Cardiac septum (tissue), 1 donor: ENCODE measurements at places on chromosomes 7 and 10.
A peak's percentile ranks its signal among the peaks of the same experiment; 100 is the strongest.

DNA sequence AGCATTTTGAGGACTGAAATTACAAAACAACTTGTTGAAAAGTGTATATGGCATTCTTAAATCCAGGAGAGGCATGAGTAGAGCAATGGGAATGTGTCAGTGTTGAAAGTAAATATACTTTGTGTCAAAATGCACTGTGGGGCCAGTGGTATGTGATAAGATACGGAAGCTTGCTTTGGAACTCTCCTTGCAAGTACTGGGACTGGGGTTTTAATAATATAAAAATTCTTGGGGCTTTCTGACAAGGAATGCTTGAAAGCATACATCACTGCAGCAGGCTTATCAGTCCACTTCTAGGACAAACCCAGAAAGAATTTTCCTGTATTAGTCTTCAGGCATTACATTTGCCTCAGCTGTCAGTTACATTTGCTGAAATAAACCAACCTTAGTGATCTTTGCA, 472.8 kb upstream of the FZD8 start:
- no peak for DNase-seq

- DNase-seq: no peak
Observed at GRCh38 chr10:28246023-28246422, 56.8 kb downstream of the MPP7 start.

- DNase-seq: peak; percentile 22
Observed at GRCh38 chr10:132016514-132016913, 34.8 kb upstream of the BNIP3 start.

- no peak for DNase-seq
Observed at GRCh38 chr7:151784853-151785680, 91.8 kb downstream of the PRKAG2 start.

GRCh38 chr10:71600849-71601248, 118.7 kb downstream of the C10orf105 start:
- DNase-seq: no peak

DNA sequence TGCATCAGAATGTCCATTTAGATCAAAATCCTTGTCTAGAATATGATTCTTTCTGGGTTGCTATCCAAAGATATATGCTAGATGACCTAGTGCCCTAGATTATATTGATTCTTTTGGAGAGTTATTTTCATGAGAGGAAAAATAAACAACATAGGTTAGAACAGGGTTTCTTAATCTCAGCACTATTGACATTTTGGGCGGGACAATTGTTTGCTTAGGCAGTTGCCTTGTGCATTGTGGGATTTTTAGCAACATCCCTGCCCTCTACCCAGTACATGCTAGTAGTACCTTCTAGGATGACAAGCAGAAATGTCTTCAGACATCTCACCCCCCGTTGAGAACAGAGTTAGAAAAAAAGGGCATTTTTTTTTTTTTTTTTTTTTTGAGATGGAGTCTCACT, 25.1 kb upstream of the LAMB1 start:
- no peak for DNase-seq

GRCh38 chr10:122931088-122931906, 20.9 kb downstream of the FAM24A start:
- no peak for DNase-seq

- no peak for DNase-seq
Observed at GRCh38 chr7:116037401-116037800, 6.8 kb upstream of the TFEC start.

DNA sequence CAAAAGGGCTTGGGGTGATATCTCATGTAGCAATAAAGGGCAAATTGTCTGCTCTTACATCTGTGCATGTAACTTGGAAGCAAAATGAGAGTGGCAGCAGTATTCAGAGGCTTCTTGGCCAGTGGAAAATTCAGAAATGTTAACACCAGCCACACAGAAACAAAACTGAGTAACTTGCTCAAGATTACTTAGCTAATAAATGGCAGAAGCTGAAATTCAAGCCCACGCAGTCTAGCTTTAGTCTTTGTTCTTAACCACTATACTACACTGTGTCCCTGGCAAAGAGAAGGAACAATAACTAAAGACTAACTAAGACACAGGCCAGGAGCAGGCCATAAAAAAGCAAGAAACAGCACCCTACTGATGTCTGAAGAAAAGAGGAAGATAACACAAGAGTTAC, 185.9 kb upstream of the ASAH2 start:
- no peak for DNase-seq

DNA sequence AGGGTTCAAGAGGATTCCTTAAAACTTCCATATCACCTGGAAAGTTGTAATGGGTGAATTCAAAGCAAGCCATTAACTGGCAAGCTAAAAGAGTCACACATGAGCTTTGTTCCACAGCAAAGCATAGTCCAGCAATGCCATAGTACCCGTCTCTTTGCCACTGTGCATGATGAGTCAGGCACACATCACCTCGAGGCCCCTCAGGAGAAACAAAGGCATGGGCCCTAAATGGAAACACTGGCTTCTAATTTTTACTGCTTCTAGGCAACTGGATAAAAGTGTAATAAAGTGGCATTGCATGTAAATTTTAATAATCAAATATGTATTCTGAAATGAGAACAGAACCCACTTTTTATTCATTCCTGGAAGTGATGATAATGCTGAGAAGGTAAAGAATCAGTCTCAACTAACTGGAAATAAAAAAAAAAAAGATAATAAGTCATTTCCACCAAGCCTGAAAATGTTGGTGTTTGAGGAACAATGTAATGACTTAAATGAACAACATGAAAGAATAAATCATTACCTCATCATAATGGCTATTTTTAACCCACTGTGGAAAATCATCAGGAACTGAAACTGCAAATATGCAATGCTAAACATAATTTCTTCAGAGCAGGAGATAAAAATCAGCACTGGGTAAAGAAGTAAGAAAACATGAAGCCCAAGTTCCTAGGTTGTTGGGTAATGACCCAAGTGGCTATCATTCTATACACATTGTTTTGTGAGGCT, 104.9 kb downstream of the CDK6 start:
- DNase-seq: no peak

DNA sequence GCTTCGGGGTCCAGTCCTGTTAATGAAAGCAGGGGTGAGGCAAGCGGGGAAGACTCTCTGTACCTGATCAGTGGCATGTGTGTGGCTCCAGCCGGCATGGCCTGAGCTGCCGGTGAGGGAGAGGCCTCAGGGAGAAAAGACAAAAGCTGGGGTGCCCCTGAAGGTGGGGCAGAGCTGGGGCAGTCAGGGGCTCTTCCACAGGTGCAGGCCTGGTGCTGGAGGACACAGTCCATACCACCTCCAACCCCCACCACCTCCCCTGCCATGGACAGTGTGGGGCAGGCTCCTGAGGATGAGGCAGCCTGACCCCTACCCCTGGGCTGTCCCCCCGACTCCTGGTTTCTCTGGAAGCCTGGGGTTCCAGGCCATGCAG, 129.5 kb downstream of the LHPP start:
- DNase-seq: no peak

- no peak for DNase-seq
Observed at GRCh38 chr7:40468891-40469864, 334.4 kb downstream of the SUGCT start.

DNA sequence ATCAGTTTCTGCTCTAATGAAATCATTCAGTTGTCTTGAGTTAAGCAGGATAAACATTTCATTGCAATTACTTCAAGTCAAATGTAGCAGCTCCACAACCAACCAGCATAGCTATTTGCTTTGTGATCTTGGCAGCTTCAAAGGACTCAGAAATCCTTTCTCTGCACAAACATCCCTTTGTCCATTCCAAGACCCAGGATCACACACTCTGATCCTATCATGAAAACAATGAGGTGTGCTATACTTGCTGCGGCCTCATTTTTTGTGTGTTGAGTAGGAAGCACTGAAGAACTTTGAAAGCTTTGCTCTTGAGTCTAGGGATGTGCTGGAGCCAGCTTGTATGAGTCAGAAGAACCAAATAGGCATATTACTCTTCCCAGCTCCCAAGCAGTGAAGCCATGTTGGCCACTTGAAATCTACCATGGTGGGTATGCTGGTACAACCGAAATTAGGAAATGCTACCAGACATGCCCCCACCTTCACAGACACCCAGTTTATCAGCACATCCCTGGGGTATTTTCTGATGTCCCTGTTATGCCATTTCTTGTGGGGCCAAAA, 199.4 kb upstream of the PRSS58 start:
- DNase-seq: no peak

DNA sequence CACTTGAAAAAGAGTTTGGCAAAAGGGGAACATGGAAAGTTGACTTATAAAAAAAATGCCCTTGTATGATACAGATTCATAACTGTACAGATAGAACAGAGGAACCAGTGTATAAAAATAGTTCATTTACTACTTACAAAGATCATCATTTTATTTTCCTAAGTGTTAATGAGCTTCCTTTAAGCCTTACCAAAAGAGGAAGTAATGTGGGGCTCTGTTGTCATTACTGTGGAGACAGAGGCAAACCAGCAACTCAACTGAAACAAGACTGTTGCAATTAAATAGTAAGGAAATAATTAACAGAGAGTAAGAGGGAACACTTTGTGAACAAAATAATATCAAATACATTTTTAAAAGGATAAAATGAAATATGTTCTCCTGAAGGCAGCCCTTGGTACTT, 526.2 kb upstream of the ADARB2 start:
- DNase-seq: no peak

- no peak for DNase-seq
Observed at GRCh38 chr7:16764942-16765341, 11.4 kb downstream of the TSPAN13 start.

DNA sequence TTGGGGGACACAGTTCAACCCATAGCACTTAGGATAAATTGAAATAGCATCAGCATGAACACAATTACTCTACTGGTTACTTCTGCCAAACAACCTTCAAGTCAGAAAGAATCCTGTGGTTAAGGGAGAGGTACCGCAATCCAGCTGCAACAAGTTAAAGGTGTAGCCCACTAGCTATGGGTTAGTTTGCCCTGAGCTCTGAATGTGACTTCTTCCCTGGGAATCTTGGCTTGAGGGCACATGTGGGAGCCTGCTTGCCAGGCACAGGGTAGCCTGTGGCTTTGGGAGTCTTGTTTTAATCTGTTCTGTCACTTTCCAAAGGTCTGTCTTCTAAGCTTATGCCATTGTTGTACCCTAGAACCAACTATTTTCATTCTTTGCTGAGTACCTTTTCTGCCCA, 8.9 kb upstream of the SGPL1 start:
- no peak for DNase-seq

- no peak for DNase-seq
Observed at GRCh38 chr10:8504499-8504898, 450.0 kb downstream of the GATA3 start.

GRCh38 chr7:151669762-151670161, 150.1 kb upstream of the RHEB start:
- DNase-seq: no peak

GRCh38 chr10:96906864-96907263, 74.8 kb downstream of the LCOR start:
- DNase-seq: no peak

DNA sequence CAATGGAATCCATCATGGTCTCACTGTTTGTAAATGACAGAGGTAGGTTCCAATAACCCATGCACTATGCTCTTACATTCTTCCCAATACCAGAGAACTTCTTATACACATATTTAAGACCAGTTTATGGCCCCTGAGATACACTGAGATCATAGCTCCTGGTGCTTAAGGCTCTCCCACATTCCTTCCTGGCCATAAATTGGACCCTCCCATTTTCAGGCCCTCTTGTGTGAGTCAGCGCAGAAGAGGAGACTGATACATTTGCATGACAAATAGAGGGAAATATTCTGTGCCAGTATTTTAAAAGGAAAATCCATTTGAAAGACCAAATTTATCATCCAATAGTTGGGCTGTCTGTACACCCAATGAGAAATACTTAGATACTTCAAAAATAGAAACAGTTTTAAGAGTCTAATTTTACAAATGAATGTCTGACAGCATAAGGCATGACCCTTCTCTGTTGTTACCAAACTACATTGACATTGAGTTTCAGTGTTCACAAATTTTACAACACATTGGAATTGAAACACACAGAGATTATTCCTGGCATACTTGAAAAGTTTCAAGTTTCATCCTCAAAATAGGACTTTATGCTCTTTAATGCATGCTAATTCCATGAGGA, 35.3 kb downstream of the SLC16A9 start:
- no peak for DNase-seq

GRCh38 chr10:90458054-90458453, 399.8 kb downstream of the HTR7 start:
- no peak for DNase-seq

DNA sequence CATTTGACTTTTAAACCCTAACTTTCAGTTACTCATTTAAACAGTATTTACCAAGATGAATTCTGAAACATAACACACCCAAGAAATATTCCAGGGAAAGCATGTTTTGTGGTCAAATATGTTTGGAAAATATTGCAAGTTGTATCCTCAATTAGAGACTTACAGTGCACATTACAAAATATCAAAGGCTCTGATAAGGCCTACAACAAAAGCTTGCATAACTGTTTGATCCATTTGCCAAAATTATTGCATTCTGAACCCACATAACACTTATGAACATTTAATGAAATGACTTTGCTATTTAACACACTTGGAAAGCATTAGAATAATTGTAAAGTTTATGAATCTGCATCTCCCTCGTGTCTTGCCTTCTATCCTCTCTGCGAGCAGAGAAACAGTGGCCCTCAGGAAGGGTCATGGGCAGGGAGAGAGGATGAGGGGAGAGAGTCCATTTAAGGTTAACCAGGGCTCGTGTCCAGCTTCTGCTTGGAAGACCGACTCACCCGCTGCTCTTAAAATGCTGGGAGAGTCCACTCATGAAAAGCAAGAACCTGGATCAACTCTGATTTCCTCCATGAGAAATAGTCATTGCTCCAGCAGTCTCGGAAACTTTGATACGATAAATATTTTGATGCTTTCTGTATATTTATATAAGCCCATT, 408.2 kb upstream of the ZMIZ1 start:
- no peak for DNase-seq

DNA sequence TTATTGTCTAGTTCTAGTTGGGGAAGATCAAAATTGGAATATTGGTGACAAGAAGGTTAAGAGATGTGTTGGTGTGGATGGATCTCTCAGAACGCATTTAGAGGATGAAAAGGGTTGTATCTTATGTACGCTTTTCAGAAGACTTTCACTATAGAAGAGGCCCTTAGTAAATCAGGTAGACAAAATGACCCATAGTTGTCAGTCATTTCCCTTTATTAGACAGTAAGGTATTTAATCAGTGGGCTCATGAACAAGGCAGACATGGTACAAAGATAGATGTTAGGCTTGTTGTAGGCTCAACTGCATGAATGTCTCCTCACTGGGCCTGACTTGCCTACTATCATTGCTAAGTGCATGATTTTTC, 359.2 kb downstream of the PHF14 start:
- no peak for DNase-seq

DNA sequence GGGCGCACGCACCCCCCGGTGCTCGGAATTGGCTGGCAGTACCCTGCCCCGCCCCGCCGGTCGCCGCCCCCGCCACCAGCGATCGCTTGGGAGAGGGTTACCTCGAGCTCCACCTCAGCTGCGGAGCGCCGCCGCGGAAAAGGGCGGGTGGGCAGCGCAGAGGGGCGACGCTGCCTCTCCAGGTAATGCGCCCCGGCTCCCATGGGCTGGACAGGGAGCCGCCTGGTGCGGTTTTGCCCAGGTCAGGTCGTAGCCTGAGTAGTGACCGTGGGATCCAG, 1.3 kb downstream of the PFKFB3 start:
- DNase-seq: peak; percentile 85

- DNase-seq: peak; percentile 84
Observed at GRCh38 chr7:139691253-139691781, 86.5 kb downstream of the HIPK2 start.

- DNase-seq: no peak
Observed at GRCh38 chr10:108421266-108421665, 1256.8 kb upstream of the SORCS1 start.

GRCh38 chr7:12139416-12139815, 71.7 kb upstream of the TMEM106B start:
- DNase-seq: no peak

- DNase-seq: no peak
Observed at GRCh38 chr7:150754951-150755350, 17.7 kb downstream of the GIMAP5 start.
